ENCODE measurements at places on chromosomes 6 and 20.
A peak's percentile ranks its signal among the peaks of the same experiment; 100 is the strongest.

- no peak for DNase-seq
Observed at GRCh38 chr20:44650771-44651433, 597 bp downstream of the ADA start.

GRCh38 chr6:7163661-7164071, 55.9 kb downstream of the RREB1 start:
- no peak for DNase-seq

DNA sequence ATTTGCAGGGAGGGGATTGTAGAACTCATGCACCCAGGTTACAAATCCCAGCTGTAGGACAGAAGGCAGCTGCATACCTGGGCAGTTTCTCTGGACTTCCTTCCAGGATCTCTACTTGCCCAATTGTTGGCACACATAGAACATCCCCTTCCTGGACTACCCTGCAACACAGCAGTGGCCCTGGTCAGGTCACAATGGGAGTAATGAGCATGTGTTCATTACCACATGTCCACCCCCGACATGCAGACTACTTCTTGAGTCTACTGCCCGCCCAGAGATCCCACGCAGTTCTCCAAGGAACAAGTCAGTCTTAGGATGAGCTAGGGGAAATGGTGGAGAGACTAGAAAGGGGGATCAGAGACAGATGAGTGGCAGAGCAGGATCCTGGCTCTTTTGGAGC, 5.1 kb downstream of the PEX6 start:
- DNase-seq: peak; percentile 52

DNA sequence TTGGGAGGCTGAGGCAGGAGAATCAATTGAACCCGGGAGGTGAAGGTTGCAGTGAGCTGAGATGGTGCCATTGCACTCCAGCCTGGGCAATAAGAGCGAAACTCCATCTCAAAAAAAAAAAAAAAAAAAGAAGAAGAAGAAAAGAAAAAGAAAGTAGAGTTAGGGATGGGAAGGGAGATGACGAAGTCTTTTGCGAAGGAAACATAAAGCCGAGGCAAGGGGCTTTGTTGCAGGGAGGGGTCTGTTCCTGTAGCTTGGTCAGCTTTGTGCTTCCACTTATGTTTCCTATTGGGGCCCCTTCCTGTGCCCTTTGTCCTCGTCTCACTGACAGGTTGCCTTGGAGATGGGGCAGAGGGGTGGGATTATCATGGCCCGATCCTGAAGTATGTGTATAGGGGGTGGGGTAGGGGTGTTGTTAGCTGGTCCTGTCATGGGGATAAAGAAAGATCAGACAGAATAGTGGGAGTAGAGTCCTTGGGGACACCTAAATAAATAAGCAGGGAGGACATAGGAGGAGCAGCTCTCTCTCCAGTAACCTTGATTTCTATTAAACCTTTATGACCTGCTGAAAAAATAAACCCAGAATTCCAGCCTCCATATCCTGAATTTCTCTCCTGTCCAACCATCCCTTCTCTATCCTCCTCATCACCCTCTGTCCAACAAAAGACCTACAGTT, 1.1 kb upstream of the CLIC1 start:
- DNase-seq: peak; percentile 49

DNA sequence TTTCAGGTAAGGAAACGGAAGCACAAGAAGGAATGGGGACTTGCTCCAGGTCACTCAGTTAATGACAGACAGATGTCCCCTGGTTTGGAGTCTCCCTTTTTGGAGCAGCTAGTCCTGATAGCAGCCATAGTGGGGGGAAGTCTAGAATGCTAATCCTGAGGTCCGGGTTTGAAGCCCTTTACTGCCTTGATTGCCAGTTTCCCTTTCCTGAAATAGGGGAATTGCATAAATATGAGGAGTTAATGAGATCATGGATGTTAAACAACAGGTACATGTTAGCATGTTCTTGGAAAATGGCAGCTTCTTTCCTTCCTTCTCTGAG, 341 bp upstream of the TTPAL start:
- DNase-seq: no peak

- DNase-seq: no peak
Observed at GRCh38 chr6:84731901-84732300, 32.5 kb downstream of the TBX18 start.

DNA sequence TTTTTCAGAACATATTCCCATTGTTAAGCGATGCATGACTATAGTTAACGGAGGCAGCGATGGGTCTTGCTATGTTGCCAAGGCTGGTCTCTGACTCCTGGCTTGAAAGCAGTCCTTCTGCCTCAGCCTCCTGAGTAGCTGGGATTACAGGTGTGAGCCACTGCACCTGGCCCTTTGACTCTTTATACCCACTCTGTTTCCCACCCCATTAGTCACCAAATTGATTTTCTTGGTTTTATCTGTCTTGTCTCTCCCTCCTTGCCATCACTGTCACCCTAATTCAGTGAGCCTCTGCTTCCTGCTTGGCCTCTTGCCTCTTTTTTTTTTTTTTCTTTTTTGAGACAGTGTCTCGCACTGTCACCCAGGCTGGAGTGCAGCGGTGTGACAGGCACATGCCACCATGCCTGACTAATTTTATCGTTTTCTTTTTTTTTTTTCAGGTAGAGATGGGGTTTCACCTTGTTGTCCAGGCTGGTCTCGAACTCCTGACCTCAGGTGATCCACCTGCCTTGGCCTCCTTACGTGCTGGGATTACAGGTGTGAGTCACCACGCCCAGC, 31.3 kb downstream of the ZFAND3 start:
- DNase-seq: no peak

DNA sequence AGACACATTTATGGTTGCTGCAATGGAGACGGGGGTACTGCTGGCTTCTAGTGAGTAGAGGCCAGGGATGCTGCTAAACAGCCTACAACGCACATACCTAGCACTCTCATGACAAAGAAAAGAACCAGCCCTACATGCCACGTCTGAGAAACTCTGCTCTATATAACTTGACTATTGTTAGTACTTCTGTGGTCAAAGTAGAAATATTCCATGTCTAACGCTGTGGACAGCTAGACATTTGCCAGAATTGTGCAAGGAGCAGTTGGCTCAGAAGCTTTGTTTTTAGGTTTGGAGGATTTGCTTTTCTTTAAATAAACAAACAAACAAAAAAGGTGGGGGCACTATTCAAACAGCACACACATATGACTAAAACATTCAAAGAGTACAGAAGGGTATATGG, 20.5 kb downstream of the UBE2V1 start:
- no peak for DNase-seq

- no peak for DNase-seq
Observed at GRCh38 chr6:32830936-32831335, 7.6 kb downstream of the TAP2 start.

- no peak for DNase-seq
Observed at GRCh38 chr6:34142061-34142998, 3.6 kb downstream of the GRM4 start.

- DNase-seq: peak; percentile 39
Observed at GRCh38 chr6:135423649-135424128, 73.9 kb downstream of the AHI1 start.

DNA sequence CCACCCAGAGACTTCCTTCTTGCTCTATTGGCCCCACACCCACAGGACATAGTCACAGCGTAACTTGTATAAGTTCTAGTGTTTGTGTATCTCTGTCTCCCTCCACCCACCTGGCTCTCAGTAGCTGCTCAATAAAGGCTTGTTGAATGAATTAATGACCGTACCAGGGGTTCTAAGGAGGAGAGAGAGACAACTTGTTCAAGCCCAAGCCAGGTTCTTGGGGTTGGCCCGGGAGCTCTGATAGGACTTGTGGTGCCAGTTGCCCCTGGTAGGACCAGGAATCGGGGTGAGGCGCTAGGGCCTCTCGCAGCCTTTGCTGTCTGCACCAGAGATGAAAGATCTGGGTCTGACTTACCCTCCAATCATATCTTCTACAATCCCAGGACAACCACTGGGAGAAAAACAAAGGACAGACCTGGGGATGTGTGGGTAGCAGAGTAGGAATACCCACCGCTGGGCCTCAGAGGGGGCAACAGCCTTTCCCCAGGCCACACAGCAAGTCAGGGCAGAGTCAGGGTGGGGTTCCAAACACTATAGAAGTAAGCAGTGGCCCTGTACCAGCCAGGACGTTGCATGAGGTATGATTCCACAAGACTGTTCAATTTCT, 5.3 kb upstream of the TGM2 start:
- DNase-seq: no peak

GRCh38 chr6:127608554-127609270, 31.7 kb downstream of the C6orf58 start:
- DNase-seq: no peak

DNA sequence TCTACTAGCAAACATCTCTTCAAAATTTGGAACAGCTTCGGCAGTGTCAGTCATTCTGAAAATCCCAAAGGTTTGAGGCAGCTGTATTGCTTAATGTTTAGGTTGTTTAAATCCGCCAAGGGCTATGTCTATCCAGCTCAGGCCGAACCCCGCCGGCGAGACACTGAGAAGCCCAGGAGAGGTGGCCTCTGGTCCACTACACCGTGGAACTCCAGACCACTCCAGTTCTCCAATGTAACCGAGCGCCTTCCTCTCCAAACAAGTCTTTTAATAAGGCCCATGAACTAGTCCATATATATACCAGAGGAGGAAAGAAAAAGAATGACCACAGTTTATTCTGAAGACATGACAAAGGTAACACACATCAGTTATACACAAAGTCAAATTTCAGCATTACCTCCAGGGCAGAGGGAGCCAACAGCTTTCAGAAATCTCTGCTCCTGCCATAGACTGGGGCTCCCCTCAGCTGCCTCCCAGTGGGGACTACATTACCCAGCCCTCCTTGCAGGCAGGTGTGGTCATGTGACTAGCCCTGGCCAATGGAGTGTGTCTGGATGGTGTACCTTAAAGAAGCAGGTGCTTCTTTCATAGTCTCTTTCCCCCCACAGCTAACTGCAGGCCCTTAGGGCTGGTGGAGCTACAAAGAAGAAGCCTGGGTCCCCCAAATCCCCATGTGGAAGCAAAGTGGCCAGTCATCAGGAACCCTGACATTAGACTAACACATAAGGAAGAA, at the start of gene RAMACL:
Gene RAMACL (minus strand): TSS at position 255 of the 733 bp plus-strand sequence. CDS start 201 bp downstream, at position 54.
- no peak for DNase-seq

- DNase-seq: no peak
Observed at GRCh38 chr20:58571356-58571692, 56.1 kb upstream of the APCDD1L start.

DNA sequence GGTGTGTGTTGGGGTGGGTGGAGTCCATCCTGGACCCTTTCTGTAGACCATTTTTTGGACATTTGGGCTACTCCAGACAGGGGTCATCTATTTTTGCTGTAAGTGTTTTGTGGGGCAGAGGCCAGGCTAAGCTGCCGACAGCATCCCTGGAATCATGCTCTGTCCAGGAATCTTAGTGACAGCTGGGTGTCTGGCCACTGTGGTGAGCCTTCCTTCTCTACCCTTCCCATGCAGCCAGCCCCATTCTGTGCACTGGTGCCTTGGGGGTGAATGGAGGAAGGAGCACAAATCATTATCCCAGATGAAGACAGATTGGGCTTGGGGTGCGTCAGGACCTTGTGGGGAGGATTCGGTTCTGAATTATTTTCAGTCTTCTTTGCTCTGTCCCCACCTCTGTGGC, 20.2 kb downstream of the TOX2 start:
- no peak for DNase-seq

GRCh38 chr6:5747379-5747778, 259.3 kb downstream of the NRN1 start:
- DNase-seq: no peak

- DNase-seq: no peak
Observed at GRCh38 chr6:9131616-9132015, 696.3 kb upstream of the SLC35B3 start.

- no peak for DNase-seq
Observed at GRCh38 chr6:9628819-9629218, 786.1 kb downstream of the TFAP2A start.

DNA sequence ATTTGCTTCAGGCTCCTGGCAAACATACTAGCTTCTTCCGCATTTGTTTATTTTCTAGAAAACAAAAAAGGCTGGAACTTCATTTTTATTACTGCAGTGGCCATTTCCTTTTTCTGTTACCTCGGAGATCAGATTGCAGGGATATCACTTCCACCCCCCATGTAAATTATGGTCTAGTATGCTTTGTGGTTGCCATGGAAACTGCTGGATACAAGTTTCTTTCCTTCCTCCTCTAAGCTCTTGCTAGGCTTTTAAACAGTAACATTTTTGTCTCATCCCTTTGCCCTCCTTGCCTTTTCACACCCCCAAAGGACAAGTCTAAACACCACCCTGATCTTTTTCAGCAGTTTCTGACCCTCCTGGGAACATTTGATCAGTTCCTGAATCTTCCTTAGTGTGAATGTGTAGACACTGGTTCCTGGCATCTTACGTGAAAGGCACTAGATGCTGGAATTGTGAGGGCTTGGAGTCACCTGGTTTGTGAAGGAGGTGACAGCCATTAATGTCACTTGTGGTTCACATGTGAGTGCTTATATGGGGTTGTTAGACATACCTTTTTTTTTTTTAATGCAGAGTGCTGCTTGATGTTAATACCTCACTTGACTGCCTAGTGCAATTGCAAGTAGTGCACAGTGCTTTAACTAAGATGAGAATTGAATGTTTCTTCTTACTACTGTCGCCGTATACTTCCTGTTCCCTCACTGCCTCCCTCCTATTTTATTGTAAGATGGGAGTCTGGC, 181.6 kb downstream of the JARID2 start:
- peak; percentile 72 for DNase-seq
